ENCODE measurements at places on chromosomes 4 and X. TPM values are rescaled to one million over a fixed set of nuclear protein-coding genes. Genes with fewer than 3 reads are reported as not detected.

Gene ZNF157
- 0.35 TPM for total RNA-seq

DNA sequence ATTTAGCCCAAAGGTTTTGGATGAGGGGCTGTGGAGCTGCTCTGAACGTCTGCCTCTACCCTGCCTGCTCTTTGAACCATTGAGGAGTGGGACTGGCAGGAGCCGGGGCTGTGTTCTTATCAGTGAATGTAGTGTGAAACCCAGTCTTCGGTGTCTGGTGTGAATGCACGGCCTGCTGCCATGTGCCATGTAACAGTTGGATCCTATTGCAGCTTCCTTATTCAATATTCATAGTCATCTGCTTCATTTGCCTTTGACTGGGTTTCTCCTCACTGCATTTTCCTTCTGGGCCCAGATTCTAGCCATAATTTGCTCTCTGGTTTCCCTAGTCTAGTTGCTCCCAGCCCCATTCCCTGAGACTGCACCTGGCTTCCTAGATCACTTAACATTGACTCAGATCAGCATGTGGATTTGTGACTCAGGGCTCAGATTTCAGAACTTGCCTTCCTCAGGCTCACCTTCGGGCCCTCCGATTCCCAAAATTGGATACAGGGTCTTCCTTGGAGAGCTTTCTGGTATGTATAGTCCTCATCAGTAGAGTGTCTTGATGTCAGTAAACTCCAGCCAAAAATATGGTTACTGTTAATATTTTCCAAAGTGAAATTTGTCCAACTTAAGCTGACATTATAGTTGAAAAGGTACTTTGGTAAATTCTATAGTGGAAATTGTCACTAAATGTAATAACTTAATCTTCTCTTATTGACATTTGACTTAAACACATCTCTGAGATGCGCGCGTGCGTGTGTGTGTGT is 94.0 kb upstream of the DDIT4L start:
- no peak for DNase-seq

DNA sequence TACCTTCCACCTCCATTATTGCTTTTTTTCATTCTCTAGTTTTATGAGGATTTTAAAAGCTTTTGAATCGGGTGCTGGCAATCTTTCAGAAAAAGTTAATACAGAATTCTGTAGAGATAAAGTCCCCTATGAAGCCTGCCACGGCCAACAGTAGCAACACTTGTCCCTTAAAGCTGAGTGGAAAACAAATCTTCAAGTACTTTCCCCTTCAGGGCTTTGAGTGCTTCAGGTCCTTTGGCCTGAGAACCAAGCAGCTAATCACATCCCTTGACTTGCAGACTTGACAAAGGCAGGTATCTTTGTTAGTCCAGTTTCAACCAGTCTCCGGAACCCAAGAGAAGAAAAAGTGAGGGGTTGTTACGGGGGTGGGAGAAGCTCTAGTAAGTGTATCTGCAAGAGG is 144.4 kb downstream of the ATG4A start:
- DNase-seq, result no peak

GRCh38 chrX:41025926-41026701 is 59.1 kb upstream of the USP9X start:
- DNase-seq, result no peak

DNA sequence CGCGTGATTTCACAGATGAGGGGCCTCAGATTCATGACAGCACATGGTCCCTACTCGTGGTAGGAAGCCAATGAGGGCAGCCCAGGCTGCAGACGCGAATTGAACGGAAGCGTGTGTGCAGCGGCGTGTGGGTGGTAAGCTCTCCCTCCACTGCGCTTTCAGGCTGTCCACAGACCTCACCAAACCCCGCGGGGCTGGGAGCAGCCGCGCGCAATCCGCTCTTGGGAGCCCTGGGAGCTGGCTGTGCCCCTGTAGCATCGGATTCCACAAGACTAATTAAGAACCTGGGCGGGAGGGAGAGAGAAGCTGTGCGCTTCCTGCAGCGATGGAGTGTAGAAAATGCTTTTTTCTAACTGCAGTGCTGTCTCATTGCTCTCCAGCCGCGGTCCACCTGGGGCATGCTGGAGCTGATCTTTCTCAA is 134.9 kb downstream of the STOX2 start:
- no peak for DNase-seq

GRCh38 chrX:2451501-2452316 is 49.1 kb downstream of the DHRSX start:
- DNase-seq, result no peak

GRCh38 chr4:139815778-139816601 is 150.4 kb downstream of the MGST2 start:
- no peak for DNase-seq

- DNase-seq, result no peak
These were observed 98.6 kb downstream of the AFAP1 start for GRCh38 chr4:7841071-7841470.

DNA sequence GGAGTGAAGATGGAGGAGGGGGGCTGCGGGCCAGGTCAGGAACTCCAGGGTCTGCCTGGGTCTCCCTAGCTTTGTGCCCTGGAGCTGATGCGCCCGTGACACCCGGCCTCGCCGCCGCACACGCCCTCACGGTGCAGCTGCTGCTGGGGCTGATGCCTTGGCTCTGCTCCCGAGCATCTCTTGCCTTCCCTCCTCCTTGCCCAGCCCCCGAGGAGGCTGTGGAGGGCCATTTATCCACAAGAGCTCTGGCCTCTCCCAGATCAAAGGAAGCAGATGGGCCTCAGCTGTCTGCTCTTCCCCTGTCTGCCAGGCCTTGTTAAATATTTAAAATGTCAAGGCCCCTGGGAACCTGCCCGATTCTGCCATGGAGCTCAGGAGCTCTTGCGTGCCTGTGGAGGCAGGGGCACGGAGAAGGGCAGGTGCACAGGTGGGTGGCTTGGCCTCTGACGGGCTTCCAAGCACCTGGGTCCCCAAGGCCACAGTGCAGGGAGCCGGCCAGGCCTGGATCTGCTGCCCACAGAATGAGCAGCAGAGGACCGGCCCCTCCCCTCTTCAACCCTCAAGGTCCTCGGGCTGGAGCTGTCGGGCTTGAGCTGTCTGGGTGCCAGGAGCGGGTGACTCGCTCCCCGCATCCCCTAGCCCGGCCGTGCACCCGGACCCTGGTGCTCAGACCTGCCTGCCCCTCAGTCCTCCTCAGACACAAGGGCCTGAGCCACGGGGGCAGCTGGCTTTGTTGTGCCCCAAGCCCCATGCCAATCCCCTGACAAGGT is 20.3 kb downstream of the ATP2B3 start:
- no peak for DNase-seq

DNA sequence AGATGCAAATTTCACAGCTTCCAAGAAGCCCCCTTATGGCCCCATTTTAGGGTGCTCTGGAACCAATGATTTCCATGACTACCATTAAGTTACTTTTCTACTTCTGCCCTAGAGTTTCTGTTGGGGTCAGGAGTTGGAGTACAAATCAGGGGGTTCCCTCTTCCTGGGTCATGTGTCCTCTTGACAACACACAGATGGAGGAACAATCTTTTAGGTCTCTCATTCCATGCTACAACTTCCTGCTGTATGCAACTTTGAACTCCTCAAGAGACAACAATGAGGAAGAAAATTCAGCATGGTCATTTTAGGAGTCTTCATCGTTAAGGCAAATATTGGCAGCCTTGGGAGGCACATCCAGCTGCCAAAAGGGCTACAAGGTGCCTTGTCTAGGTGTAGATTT is 79.7 kb downstream of the SEL1L3 start:
- no peak for DNase-seq
